CD4-positive, alpha-beta T cell (primary cell): ENCODE measurements at places on chromosomes 11 and 22. TPM values are rescaled to one million over a fixed set of nuclear protein-coding genes. Genes with fewer than 3 reads are reported as not detected.

P2RY2 gene
- total RNA-seq: not detected

IL10RA gene
- total RNA-seq: 193 TPM

RABL2B gene
- 36.0 TPM for total RNA-seq

ADAMTS15 gene
- 0.11 TPM for total RNA-seq

ABCC8 gene
- not detected for total RNA-seq

MYEOV gene
- total RNA-seq: not detected
